Right forelimb (tissue), 1 donor: ENCODE measurements at places on chromosomes 5 and 9.

DNA sequence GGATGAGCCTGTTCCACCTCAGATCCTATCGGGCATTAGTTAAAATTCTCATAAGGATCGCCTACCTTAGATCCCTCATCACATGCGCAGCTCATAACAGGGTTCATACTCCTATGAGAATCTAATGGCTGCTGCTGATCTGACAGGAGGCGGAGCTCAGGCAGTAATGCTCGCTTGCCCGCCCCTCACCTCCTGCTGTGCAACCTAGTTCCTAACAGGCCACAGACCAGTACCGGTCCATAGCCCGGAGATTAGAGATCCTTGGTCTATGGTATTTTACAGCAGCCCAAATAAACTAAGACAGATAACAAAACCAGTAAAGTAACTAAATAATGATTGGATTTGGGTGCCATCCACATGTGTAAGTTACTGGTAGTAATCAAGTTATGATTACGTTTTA, 17.5 kb downstream of the GOLPH3 start:
- DNase-seq: no peak

- DNase-seq: no peak
Measured at GRCh38 chr9:121750715-121751623, 99.5 kb downstream of the DAB2IP start.

- no peak for DNase-seq
Measured at GRCh38 chr5:125659316-125660023, 763.7 kb upstream of the GRAMD2B start.

GRCh38 chr9:21833090-21833801, 30.8 kb downstream of the MTAP start:
- no peak for DNase-seq

- DNase-seq: no peak
Measured at GRCh38 chr9:137187386-137187785, 974 bp downstream of the ANAPC2 start.

DNA sequence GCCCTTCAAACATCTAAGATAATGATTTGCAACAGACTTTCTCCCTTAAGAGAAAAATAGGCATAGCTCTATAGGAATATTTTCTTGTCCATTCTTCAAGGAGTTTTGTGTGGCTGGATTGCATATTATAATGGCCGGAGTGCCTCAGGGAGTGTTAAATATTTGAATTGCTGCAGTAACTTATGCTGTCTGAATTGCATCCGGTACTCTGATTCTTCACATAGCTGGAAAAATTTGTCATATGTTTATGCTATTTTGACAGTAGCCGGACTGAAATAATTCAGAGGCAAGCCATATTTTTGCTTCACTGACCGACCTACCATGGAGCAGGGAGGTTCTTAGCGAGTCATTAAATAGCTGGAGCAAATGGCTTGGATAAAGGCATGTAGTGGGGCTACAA, 621.0 kb downstream of the ACTL7B start:
- DNase-seq: no peak

DNA sequence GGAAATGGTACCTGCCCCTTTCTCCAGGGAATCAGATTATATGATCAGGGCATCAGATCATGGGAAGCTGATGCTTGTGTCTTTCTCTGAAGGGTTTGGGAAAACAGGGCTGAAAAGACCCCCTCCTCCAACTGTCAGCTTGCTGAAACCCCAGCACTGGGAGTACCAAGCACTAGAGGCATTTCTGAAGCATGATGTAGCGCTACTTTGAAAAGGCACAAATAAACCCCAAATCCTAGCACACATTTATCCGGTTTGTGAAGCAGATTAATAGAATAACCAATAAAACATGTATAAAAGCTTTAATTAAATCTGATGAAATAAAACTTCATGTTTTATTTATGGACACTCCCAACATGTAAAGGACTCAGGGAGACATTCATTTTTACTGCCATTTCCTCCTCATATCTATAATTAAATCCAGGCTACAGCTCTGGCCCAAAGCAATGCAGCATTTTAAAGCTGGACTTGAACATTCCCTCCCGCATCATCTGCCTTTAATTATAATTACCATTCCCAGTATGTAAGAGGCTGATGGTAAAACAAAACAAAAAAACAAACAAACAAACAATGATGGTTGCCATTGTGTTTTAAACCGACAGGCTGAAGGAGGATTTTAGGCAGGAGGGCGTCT, 298.2 kb upstream of the RFX3 start:
- no peak for DNase-seq
